ENCODE measurements at places on chromosomes 1 and 21.

DNA sequence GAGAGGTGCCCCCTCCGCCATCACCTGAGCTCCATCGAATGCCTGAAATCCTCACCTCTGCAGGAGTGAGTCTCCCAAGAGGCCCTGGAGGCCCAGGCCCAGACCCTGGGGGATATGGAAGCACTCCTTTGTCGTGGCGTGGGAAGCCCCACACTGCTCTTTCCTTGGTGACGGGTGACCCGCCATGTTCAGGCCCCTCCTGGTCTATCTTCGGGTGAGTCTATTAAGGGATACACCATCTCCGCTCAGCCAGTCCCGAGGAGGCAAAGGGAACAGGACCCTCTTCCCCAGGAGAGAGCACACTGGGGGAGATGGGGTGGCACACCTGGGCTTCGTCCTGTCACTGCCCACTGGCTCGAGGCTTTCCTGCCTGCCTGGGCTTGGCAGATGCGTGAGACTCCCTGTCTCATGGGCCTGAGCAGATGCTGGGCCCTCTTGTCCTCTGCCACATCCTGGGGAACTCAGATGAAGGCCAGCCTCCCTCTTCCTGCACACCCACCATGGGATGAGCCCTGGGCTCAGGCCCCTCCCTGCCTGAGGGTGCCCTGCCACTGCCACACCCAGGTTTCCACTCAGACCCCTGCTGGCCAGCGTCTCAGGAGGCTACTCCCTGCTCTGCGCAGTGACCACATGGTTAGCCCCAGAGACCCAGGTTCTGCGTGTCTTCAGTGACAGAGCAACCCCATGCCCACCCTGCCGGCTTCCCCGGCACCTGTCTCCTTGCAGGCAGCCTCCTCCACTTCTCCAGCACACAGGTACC, 3.8 kb upstream of the NPHP4 start:
- ATAC-seq, result no peak

DNA sequence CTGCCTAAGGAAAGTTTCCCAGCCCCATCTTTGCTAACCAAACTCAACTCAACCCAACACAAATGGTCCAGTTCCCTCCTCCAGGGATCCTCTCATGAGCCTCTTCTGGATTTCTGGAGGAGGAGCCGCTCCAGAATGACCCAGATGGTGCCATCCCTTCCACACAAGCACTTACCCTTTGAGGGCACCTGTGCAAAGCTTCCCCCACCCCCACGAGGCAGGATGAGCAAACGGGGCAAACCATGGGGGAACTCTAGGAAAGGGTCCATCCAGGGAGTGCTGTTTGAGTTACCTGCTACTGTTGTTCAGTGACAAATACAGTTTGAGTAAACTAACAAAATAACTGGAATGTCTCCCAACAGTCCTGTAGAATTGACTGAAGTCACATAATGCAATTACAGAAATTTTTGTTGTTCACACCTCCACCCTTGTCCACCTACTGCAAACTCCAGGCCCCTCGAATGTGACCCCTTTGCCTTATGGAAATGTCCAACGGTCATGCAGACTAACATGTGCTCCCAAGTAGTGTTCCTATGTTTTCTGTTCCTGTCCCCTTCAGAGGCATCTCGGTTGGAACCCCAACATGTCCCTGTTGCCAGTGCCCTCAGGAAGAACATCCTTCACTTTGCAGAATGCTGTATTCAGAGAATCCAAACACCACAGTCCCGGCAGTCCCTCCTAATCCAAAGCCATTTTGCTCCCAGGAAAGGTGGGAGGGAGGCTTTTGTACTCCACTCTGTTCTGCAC, 160.1 kb downstream of the RRAGC start:
- no peak for ATAC-seq

DNA sequence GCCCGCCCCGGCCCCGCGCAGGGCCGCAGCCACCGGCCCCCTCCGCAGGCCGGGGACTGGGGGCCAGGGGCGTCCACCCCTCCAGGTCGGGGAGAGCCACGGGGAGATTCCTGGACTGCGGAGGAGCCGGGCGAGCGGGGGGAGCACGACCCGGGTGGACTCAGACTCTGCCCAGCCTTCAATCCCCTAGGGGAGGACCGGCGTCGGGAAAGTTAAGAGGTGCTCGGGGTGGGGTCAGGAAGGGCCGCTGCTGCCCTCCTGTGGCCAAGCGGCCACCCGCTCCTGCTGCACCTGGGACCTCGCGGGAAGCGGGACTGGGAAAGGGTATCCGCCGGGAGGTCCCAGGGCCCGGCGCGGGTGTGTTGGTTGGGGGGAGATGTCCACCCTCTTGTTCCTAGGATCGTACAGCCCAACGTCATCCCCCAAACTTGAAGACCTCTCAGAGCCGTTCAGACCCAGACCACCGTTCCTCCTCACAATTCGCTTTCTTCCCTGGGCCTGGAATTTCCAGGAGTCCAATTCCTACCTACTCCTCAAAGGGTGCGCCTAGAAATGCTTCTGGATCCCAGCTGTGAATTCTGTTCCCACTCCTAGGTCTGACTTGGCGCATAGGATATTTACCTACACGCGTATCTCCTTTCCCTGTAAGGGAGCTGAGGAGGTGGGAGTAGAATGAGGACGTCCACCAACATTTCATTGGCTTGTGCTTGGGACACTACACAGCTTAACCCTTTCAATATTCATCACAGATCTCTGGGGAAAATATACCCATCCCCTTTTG, 484 bp upstream of the RHOC start:
- peak; percentile 67 for ATAC-seq

DNA sequence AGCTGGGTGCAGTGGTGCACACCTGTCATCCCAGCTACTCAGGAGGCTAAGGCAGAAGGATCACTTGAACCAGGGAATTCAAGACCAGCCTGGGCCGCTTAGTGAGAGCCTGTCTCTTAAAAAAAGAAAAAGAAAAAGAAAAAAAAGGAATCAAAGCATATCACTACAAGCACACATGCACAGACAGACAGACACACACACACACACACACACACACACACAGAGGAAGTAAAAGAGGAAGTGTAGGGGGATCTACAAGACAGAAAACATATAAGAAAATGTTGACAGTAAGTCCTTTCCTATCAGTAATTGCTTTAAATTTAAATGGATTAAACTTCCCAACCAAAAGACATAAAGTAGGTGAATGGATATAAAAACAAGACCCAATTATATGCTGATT, 180.3 kb downstream of the FAF1 start:
- ATAC-seq, result no peak

GRCh38 chr1:113928187-113928930, 765 bp upstream of the HIPK1 start:
- no peak for ATAC-seq

Measured in esophagus mucosa (tissue), 1 donor.